Urothelium cell line (cell line): ENCODE measurements at places on chromosomes 1 and 21.

DNA sequence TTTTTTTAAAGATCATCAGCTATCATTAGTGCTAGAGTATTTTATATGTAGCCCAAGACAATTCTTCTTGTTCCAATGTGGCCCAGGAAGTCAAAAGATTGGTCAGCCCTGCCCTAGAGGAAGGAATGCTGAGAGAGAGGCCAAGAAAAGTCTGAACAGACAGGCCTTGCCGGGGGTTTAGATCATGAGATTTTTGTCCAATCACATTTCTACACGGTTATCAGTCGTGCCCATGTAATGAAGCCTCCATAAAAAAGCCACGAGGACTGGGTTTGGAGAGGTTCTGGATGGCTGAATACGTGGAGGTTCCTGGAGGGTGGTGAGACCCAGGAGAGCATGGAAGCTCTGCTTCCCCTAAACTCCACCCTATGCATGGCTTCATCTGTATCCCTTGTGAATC is 24.3 kb upstream of the ENO1 start:
- no peak for DNase-seq

DNA sequence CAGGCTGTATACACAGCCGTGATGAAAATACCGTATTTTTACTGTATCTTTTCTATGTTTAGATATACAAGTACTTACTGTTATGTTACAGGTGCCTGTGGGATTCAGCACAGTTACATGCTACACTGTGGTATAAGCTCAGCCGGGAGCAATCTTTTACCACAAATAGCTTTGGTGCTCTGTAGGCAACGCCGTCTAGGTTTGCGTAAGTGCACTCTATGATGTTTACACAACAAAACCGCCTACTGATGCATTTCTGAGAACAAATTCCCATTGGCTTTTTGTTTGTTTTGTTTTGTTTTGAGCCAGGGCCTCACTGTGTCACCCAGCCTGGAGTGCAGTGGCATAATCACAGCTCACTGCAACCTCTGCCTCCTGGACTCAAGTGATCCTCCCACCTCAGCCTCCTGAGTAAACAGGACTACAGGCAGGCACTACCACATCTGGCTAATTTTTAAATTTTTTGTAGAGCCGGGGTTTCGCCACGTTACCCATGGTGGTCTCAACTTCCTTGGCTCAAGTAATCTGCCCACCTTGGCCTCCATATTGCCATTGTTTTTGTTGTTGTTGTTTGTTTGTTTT is 81.0 kb downstream of the SCCPDH start:
- DNase-seq, result no peak

- DNase-seq, result no peak
These were observed 2.4 kb downstream of the PFKFB2 start for GRCh38 chr1:207055386-207056001.

GRCh38 chr1:71738256-71738655 is 544.1 kb downstream of the NEGR1 start:
- DNase-seq, result no peak

- no peak for DNase-seq
These were observed 20.3 kb upstream of the DEGS1 start for GRCh38 chr1:224162768-224163167.

- no peak for DNase-seq
These were observed 14.1 kb upstream of the KCNA2 start for GRCh38 chr1:110620250-110620615.

- DNase-seq, result peak; percentile 37
These were observed 22.9 kb upstream of the RALGPS2 start for GRCh38 chr1:178702146-178702545.

GRCh38 chr1:28343405-28343804 is 14.6 kb downstream of the MED18 start:
- DNase-seq, result peak; percentile 81

- no peak for DNase-seq
These were observed 11.7 kb upstream of the SH3GLB1 start for GRCh38 chr1:86692641-86693040.

- no peak for DNase-seq
These were observed 279.8 kb upstream of the VAMP3 start for GRCh38 chr1:7491109-7491817.

- DNase-seq, result no peak
These were observed 29.2 kb downstream of the HSPA13 start for GRCh38 chr21:14353726-14354125.

DNA sequence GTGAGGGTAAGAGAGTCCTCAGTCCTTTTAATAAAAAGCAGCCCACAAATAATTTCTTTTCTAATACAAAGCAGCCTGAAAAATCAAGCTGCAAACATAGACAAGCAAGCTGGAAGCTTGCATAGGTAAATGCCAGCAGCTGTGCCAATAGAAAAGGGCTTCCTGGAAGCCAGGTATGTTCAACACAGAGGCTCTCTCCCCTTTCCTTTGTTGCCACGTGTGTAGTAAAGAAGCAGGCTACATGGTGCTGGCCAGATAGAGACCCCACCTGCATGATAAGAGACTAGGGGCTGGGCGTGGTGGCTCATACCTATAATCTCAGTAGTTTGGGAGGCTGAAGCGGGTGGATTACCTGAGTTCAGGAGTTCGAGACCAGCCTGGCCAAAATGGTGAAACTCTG is 50.1 kb upstream of the ERRFI1 start:
- no peak for DNase-seq

- DNase-seq, result no peak
These were observed 1.4 kb upstream of the BCL10 start for GRCh38 chr1:85277802-85278201.

GRCh38 chr21:31316488-31317169 is 27.4 kb downstream of the TIAM1 start:
- DNase-seq, result peak; percentile 73

DNA sequence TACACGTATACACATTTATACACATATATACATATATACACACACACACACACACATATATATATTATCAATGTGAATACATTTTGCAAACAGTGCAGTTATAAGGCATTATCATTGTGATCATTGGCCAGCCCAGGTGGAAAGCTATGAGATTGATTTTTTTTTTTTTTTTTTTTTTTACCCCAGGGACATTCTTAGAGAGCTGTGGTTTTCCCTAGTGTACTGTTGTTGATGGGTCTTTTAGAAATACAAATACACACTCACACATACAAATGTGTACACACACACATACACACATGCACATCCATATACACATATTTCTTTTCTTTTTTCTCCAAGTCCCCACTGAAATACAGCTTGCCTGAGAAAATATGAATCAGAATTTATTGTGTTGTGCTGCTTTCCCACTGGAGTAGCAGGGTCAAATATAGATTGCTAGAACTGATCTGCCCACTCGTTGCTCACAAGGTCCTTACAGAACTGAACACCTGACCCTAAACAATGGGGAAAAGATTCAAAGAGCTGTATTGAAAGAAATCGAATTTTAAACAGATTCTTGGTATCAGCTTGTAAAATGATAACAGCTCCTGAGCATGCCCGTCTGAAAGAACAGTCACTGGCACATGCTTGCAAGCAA is 325.6 kb downstream of the OMA1 start:
- no peak for DNase-seq

DNA sequence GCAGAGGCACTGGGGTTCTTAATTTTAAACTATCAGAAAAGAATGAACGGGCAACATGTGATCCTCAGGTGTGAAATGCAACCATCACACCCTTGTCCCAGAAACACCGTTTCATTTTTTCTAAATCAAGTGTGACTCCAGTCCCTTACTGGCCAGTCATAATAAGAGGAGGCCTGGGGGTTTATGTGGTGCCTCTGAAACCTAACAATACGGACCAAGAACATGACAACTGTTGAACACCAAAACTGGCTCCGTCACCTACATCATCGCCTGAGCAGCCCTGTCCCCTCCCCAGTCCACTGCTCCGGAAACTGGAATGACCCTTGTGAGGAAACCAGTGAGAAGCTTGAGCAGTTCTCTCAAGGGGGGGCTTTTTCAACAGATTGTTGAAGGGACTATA is 55.9 kb upstream of the KIF26B start:
- DNase-seq, result no peak

GRCh38 chr21:25657140-25657539 is 18.1 kb downstream of the JAM2 start:
- no peak for DNase-seq

DNA sequence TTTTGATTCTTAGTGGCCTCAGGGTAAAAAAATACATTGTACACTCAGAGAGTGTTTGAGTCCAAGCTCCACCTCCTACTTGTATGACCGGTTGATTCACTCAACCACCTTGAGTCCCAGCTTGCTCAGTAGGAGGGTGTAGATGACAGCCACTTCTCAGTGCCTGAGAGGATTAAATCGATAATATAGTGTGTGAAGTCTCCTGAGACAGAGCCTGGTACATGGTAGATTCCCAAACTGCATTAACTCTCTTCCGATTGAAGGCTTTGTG is 38.4 kb downstream of the NCMAP start:
- DNase-seq, result no peak

- no peak for DNase-seq
These were observed 42.8 kb upstream of the PADI1 start for GRCh38 chr1:17161926-17162800.

GRCh38 chr21:26881504-26882228 is 36.5 kb upstream of the ADAMTS1 start:
- DNase-seq, result peak; percentile 42

DNA sequence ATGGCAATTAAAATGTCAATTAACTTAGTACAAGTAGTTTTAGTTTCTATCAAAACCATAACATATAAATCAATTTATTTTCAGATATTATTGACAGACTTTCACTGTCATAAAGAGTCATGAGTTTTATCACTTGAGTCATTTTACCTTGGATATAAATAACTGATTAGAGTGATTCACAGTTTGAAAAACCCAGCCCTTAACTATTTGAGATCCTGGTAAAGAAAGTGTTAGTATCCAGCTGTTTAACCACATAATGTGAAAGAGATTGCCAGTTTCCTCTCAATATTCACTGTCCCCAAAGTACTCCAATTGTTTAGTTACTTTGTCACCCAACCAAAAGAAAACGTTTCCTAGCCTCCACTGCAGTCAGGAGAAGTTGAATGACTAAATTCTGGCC is 91.3 kb downstream of the UCHL5 start:
- DNase-seq, result no peak

GRCh38 chr1:101496109-101496508 is 259.3 kb downstream of the S1PR1 start:
- no peak for DNase-seq

DNA sequence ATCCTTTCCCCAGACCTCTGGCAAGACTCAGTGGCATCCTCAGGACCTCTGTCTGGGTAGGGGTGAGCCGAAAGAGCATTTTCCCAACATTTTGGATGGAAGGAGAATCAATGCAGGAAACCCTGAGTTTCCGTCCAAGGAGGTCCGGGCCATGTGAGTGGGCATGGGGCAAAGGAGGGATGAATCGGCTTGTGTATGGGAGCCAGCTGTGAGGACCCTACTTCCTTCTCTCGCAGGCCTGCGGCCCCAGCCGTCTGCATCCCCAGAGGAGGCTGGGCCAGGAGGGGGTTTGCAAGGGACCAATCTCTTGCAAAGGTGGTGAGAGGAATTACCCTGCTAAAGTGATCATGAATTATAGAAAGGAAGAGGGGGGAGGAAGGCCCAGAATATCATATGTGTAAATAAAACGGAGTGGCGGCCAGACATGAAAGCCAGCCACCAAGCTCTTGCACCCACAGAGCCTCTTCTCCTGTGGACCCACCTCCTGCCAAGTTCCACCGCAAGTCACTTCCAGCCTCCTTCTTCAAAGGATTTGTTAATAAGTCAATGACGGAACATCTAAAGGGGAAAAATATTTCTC is 48.2 kb upstream of the POU3F1 start:
- no peak for DNase-seq

GRCh38 chr1:3172431-3173380 is 103.7 kb downstream of the PRDM16 start:
- no peak for DNase-seq

GRCh38 chr1:162327788-162328165 is 48.9 kb downstream of the SPATA46 start:
- DNase-seq, result no peak

- no peak for DNase-seq
These were observed 1.8 kb upstream of the SERBP1 start for GRCh38 chr1:67431869-67432578.

GRCh38 chr1:21518774-21519455 is 9.7 kb downstream of the ALPL start:
- no peak for DNase-seq

DNA sequence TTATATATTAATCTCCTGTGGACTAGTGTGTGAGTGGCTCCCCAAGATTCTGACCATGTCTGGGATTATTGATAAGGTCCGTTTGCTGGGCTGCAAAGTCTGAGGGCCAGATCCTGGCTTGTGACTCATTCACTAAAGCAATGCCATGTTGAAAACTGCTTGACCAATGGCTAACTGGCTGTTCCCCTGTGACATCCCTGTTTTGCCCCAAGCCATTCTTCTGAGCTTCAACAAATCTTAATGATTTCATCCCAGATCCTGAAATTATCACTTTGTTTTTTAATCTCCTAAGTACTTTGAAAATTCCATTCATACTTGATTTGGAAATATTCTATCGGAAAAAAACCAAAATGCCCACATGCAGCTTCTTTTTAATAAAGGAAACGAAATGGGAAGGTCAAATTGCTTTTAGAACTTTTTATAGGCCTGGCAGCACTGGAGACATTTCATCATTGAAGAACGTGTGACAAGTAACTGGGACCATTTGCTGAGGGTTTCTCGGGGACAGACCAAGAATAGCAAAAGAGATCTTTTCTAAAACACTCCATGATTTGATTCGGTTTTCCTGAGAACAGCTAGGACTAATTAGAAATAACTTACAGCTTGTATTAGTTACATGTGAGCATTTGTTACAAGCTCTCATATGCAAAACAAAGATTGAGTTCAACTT is 121.3 kb downstream of the TGFB2 start:
- no peak for DNase-seq

DNA sequence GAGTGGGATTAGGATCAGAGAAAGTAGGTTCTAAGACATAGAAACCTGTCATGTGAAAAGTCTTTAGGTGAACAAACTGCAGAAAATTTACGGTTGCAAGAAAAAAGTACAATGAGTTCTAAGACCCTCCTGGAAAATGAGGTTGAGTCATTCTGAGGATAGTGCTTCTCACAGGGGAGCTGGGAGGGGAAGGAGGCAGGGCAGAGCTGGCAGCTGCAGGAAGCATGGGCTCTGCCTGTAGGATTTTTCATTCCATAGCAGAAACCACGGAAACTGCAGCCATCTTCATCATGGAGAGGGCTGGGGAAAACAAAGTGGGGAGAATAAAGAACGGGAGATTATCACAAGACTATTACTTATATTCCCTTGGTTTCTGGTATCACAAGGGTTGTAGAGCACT is 25.8 kb upstream of the THEM4 start:
- DNase-seq, result peak; percentile 26

DNA sequence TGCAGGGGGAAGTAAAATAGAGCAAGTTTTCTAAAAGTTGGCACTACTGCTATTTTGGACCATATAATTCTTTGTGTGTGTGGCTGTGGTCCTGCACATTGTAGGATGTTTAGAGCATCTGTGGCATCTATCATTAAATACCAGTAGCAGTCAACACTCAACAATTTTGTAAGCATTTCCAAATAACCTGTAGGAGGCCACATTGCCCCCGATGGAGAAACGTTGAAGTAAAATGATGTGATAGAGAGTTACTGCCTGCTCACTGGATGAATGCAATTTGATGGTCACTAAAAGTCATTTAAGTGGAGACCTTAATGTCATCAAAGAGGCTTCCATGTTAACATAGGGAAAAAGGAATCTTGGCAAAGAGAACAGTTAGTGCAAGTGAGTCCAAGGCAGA is 560.8 kb downstream of the NEGR1 start:
- DNase-seq, result no peak
